ENCODE measurements at places on chromosomes 11 and 22. TPM values are rescaled to one million over a fixed set of nuclear protein-coding genes. Genes with fewer than 3 reads are reported as not detected.

Gene RFPL1
- not detected for total RNA-seq

Gene OR8H2
- not detected for total RNA-seq

Gene OR52I1
- not detected for total RNA-seq

Gene A4GALT
- 17.4 TPM for total RNA-seq

Gene TP53AIP1
- total RNA-seq = not detected

Gene MS4A3
- total RNA-seq = not detected

Gene IGLL1
- total RNA-seq = not detected

Gene CYTH4
- 40.3 TPM for total RNA-seq

Gene PRODH
- total RNA-seq = 2.2 TPM

Gene GAS2
- total RNA-seq = 1.4 TPM

Gene ADM2
- not detected for total RNA-seq

Gene PICK1
- total RNA-seq = 38.6 TPM

Gene TMPRSS13
- 0.51 TPM for total RNA-seq

Gene PHF21B
- not detected for total RNA-seq
